ENCODE measurements at places on chromosomes 2 and 18.

- peak; percentile 56 for DNase-seq
These were observed at the start of gene SATB2 for GRCh38 chr2:199457147-199458008. Gene SATB2 (minus strand): TSS chr2:199457939. CDS start chr2:199456037, 1,902 bp downstream.

- no peak for DNase-seq
These were observed 66.1 kb downstream of the CIB4 start for GRCh38 chr2:26574900-26575560.

GRCh38 chr2:238787501-238787900 lies 60.4 kb upstream of the TWIST2 start:
- DNase-seq = no peak

- no peak for DNase-seq
These were observed 51.1 kb downstream of the MYO1B start for GRCh38 chr2:191296083-191297006.

DNA sequence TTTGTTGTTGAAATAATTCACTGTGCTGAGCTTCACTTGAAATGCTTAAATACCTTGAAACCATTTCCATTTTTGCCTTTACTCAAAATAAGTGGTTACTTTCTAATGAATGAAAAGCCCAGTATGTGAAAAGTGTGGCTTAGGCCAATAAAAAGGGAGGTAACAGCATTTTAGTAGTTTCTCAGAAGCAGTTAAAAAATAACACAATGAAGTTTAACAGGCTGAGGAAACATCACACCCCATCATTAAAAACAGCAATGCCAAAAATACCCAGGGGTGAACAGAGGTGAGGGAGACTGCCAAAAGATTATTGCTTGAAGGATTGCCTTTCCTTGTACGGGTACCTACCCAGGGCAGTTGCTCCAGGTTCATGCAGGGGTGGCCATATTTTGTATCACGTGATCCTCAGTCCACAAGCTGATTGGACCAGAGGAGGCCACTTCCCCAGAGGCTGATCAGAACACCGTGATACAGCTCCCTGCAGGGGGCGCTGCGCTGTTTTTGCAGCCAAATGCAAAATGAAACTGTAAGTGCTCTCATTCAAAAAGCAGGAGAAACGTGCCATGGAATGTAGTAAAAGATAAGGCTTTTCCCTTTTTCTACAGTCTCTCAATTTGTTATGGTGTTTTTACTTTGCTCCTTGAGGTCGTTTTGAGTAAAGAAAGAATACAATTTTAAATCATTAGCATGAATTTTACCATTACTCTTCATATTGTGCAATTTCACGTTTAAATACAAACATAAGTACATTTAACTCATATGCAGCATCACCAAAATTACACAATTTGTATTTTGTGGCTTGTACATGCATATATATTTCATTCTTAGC lies 70.2 kb upstream of the SH3BP4 start:
- DNase-seq = peak; percentile 86

DNA sequence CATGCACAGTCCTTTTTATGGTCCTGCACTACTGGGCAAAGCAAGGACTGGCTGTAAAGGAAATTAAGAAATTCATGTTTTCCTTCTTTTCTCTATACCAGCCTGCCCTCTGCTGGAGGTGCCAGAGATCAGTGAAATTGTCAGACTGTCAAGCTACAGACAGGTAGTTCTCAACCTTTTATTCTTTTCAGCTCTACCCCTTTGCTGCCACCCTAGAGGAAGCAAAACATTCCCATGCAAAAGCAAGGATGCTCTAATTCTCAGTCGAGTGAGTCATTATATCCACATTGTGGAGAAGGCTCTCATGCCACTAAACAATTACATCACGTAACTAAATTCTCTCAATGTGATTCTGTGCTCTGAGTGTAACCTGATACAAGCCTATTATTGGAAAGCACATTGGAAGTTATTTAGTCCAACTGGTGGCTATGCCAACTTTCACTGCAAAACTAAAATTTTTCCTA lies 25.0 kb upstream of the RAPGEF4 start:
- peak; percentile 94 for DNase-seq

- DNase-seq = peak; percentile 41
These were observed 164.6 kb downstream of the SEPTIN10 start for GRCh38 chr2:109448946-109449788.

GRCh38 chr2:73003027-73003426 lies 68.5 kb downstream of the SFXN5 start:
- no peak for DNase-seq

DNA sequence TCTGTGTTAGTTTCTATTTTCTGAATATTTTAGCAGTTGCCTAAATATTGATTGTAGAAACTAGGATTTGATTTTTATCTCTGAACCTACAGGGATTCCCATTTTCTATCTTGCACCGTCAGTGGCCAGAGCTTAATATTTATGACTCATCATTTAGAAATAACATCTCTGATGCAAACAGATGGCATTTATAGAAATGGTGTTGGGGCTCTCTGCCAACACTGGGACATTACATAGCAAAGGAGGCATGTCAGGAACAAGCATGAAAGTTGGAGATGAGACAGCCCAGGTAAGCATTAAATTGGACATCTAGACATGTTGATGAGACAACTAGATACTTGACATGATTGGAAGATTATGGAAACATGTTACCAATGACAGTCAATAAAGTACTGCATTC lies 165.3 kb upstream of the SYT4 start:
- DNase-seq = peak; percentile 7

GRCh38 chr2:169086893-169087467 lies 17.6 kb downstream of the DHRS9 start:
- DNase-seq = peak; percentile 59

DNA sequence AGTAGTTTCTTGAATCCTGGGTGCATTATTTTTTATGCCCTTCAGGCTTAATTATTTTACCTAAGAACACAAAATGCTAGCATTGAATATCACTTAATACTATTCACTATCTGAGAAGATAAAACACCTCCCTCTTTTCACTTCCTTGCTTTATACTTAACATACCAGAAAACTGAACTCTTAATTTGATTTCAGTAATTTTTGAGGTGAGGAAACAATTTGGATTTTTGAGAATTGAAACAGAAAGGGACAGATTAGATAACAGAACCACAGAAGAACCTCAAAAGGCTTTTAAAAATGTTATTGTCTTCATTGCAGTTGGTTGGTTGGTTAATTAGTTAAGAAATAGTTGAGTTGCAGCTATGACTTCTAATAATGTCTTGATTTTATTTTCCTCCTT lies 69.5 kb downstream of the GPD2 start:
- no peak for DNase-seq

GRCh38 chr2:127310980-127311379 lies 17.0 kb upstream of the ERCC3 start:
- no peak for DNase-seq

GRCh38 chr2:1600191-1601066 lies 143.9 kb downstream of the PXDN start:
- DNase-seq = no peak
